ENCODE measurements at places on chromosomes 4 and X. TPM values are rescaled to one million over a fixed set of nuclear protein-coding genes. Genes with fewer than 3 reads are reported as not detected.

DNA sequence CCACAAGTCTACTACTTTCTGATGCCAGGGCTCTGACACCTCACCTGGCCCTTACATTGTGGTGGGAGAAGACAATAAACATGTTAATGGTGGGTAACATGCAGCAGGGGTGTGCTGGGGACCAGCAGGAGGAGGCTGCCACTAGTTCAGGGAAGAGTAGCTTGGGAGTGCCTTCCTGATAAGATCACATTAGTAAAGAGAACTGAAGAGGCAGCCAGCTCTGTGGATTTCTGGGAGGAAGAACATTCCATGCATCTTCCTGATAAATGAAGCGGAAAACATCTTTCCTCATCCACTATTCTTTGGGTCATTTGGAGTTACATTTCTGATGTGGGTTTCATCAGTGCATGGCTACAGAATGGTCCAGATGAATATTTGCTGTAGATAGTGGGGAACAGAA, 9.0 kb downstream of the RNF150 start:
- no peak for DNase-seq

DNA sequence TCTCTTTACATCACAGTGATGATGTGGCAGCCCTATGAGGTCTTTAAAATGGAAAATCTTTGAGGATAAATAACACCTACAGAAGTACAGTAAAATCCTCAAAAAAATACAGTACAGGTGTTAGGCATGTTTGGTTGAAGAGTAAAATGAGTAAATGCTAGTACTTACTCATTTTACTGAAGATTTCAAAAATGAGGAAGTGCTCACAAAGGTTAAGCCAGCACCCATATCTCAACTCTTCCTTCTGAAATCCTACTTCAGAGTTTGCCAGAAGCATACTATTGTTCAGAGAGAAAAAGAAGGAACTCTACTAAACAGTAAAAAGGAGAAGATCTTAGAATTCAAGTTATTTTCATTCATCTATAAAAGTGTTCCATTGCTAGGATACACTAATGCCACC, 130.9 kb downstream of the CBR4 start:
- no peak for DNase-seq

DNA sequence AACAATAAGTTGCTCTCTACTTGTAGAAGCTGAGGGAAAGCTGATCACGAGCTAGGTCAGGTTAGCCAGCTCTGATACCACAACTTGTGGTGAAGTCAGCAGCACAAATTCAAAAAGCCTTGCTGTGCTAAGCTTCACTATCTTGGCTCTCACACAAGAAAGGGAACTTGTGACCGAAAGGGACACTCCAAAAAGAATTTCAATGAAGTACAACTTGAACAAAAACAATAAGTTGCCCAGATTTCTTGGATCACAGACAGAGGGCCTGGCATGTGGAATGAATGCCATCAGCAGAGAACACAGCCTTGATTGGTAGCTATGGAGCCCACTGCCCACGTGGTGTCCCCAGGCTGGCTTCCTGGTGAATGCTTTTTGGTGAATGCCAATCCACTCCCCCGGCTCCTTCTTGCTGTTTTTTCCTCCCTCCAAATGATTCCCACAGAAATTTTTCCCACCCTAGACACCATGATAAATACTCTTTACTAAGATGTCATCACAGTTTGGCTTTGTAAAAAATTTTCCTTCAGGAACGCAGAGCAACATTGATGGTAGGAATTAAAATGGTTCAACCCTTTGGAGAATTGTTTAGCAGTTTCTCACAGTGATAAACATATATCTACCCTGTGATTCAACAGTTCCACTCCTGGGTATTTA, 82.6 kb downstream of the ANXA3 start:
- DNase-seq = no peak

DNA sequence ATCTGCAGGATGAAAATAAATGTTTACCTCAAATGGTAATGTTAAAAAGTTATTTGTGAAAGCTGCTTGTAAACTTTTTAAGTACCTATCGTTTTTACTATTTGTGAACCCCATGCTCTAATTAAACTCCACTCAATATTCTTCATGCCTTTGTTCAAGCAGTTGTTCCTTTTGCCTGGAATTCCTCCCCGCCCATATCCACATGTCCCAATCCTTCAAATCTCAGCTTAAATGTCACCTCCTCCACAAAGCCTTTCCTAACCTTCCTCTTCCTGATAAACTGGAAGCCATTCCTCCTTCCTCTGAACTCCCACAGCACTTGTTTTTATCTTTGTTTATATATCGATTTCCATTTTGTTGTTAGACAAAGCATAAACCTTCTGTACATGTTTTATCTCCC, 2.4 kb downstream of the MORC4 start:
- no peak for DNase-seq

GRCh38 chr4:40003986-40004385, 26.3 kb upstream of the PDS5A start:
- no peak for DNase-seq

DNA sequence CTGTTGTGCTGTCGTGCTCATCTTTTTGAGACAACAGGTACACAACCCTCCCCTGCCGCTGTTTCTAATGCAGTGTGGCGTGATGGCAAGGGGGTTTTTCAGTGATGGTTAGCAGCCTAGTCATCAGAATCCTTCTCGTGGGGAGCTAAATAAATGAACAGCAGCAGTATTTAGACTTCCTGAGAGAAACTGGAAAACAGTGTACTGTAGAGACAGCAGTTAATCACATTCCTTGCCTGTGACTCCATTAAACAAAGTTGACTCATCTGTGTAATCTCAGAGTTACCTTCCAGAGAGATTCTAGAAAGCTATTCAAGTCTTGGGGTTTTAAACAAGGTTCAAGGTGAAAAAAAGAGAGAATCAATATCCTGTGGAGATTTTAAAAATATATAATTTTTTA, 1753.2 kb upstream of the PCDH7 start:
- DNase-seq = no peak

GRCh38 chrX:18002791-18003190, 141.7 kb upstream of the RAI2 start:
- no peak for DNase-seq

GRCh38 chr4:110287130-110287529, 88.7 kb upstream of the ELOVL6 start:
- DNase-seq = no peak

DNA sequence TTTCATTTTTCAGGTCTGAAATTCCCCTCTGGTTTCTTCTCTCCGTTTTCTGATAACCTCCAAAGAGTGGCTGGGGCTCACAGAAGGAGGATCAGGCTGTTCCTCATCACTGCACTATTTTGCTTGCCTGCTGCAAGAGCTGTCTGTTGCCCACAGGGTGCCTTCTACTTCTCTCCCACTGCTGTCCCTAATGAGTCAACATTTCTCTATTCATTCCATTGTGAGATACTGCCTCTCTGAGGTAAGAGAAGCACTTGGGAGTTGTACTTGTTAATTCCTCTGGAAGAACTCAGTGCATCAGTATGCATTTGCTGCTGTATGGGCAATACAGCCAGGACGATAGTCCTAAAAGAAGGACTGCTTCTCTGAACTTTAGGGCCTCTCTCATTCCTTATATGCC, 34.8 kb downstream of the CT47B1 start:
- DNase-seq = no peak

GRCh38 chrX:123361371-123361770, 177.3 kb downstream of the GRIA3 start:
- DNase-seq = no peak

GRCh38 chrX:15016051-15016450, 142.8 kb downstream of the MOSPD2 start:
- no peak for DNase-seq

DNA sequence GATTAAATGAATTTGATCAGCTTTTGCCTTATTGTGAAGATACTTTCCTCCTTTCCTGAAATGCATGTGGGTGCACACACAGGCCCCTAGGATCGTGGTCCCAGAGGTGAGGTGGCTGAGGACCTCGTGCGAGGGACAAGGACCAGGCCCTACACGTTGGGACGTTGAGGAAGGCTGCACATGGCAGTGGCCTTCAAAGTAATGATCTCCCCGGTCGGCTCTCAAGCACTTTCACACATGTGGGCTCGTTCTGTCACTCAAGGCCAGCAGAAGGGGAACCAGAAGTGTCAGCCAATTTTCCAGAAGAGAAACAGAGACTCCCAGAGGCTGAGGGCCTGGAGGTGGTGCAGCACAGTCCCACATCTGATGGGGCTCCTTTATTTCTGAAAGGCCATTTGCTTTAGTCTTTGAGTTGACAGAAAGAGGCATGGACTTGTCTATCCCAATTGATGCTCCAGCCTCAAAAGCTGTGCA, 196.8 kb downstream of the AFAP1 start:
- no peak for DNase-seq

DNA sequence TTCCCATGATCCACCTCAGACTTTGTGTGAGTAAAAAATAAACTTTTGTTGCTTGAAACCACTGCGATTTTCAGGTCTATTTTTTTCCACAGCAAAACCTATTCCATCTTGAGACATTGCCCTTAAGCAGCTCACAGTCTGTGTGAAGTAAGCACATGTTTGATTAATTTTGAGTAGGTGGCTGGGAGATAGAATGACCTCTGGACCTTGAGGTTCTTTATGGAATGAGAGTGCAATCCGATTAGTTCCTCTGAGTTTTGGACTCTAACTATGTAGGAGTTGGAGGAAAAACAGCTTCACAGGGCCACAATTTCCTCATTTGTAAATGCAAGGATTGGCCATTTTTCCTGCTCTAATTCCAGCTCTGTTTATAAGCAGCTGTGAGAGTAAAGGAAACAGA, 234.1 kb upstream of the IGFBP7 start:
- no peak for DNase-seq

DNA sequence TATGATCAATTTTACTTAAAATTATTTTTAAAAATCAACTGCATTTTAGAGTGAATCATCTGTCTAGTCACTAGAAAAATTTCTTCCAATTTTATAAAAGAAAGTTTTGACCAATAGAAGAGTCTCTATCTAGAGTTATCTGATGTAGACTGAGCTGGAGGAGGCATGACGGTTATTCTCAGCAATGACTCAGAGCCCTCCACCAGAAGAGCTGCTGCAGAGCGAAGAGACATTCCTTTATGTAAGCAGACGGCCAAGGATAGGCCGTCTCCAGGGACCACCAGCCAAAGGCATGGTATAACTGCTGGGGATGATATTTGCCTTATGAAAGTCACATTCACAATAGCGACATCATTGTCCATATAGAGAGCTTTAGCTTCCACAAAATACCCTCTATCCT, 23.0 kb downstream of the LDB2 start:
- no peak for DNase-seq

TMPRSS11A gene
- polyA plus RNA-seq = 0.03 TPM

AKAP14 gene
- 0.55 TPM for polyA plus RNA-seq

AADAT gene
- 40.2 TPM for polyA plus RNA-seq

ANOS1 gene
- 10.3 TPM for polyA plus RNA-seq

CXCL3 gene
- 0.15 TPM for polyA plus RNA-seq

GAGE13 gene
- not detected for polyA plus RNA-seq

BTK gene
- 2.3 TPM for polyA plus RNA-seq

H2BW1 gene
- polyA plus RNA-seq = not detected

LRAT gene
- 0.71 TPM for polyA plus RNA-seq

MAGED4B gene
- polyA plus RNA-seq = 75.4 TPM

BCORL1 gene
- polyA plus RNA-seq = 16.6 TPM

F11 gene
- 5.3 TPM for polyA plus RNA-seq

DMRTC1 gene
- not detected for polyA plus RNA-seq

SERPINA7 gene
- 0.12 TPM for polyA plus RNA-seq

NEUROG2 gene
- not detected for polyA plus RNA-seq

All from left kidney (tissue), 8 donors.